ENCODE measurements at places on chromosomes 4 and X. TPM values are rescaled to one million over a fixed set of nuclear protein-coding genes. Genes with fewer than 3 reads are reported as not detected.

GRCh38 chr4:1021386-1022050, 10.1 kb downstream of the FGFRL1 start:
- DNase-seq = peak; percentile 61

DNA sequence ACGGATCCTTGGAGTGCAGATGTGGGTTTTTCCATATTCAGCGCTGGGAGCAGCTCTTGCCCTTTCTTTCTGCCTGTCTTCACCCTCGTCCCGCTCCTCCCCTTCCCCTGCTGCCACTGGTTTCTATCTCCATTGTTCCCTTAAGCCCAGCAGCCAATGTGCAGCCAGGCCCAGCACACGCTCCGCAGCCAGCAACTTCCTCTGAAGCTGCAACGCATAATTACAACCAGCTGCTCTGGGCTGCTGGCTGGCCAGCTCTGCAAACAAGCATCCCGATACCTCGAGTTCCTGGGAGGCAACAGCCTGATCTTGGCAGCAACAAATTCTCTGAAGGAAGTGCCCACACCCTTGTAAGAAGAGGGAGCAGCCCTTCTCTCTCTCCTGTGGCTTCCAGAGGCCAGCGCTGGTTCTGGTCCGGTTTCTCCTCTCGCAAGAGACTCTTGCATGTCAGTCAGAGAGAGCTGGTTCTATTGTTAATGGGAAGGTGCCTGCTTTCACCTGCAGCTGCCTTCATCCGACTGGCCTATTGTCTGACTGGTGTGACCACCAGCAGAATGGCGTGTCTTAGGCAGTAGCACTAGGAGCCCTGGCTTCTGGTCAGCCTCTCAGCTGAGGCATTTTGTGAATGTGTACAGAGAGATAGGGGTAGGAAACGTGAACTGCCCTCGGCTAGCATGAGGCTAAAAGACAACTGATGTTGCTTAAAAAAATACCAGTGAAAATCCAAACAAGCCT, 83.8 kb upstream of the MAML3 start:
- DNase-seq = peak; percentile 27

DNA sequence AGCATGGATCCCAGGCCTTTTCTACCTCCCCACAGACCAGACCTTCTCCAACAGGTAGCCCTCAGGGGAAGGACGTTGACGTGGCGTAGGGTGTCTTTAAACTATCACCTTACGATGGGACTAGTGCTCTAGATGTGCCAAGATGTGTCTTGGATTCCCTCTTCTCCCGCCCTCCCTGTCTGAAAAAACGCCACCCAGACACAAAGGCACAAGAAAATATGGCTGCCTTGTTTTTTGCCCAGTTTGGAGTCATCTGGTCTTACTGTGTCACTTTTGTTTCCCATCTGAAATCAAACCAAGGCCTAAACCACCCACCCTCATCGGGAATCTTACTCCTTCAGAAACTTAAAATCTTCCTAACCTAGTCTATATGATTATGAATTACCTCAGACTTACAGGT, 235.4 kb downstream of the OR13H1 start:
- no peak for DNase-seq

DNA sequence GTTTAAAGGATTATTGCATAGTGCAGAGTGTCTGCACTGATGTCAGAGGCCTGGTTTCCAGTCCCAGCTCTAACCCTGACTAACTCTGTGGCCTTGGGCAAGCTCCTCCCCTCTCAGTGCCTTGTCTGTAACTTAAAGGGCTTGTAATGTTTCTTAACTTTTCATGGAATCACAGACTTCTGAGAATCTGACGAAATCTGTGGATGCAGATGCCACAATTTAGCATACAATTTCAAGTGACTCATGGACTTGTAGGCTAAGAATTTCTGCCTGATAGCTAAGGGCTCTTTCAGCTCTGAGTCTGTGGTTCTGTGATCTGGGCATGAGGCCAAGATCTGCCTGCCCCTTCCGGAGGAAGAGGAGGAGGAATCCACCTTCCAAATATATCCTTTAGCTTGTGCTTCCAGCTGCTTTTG, 236.9 kb downstream of the AR start:
- DNase-seq = peak; percentile 96

- DNase-seq = no peak
These were observed 13.7 kb upstream of the ZBTB33 start for GRCh38 chrX:120236687-120237479.

- peak; percentile 23 for DNase-seq
These were observed 12.9 kb upstream of the WDR19 start for GRCh38 chr4:39169426-39169825.

Gene OPN1MW2
- not detected for total RNA-seq

- DNase-seq = no peak
These were observed 407.1 kb downstream of the ADAM29 start for GRCh38 chr4:175325230-175325629.

Gene ADGRG2
- 0.11 TPM for total RNA-seq

Gene STK26
- total RNA-seq = 4.4 TPM

Gene IL13RA2
- total RNA-seq = not detected

GRCh38 chr4:32987111-32987510, 2266.9 kb downstream of the PCDH7 start:
- no peak for DNase-seq

Gene SMC1A
- 35.7 TPM for total RNA-seq

DNA sequence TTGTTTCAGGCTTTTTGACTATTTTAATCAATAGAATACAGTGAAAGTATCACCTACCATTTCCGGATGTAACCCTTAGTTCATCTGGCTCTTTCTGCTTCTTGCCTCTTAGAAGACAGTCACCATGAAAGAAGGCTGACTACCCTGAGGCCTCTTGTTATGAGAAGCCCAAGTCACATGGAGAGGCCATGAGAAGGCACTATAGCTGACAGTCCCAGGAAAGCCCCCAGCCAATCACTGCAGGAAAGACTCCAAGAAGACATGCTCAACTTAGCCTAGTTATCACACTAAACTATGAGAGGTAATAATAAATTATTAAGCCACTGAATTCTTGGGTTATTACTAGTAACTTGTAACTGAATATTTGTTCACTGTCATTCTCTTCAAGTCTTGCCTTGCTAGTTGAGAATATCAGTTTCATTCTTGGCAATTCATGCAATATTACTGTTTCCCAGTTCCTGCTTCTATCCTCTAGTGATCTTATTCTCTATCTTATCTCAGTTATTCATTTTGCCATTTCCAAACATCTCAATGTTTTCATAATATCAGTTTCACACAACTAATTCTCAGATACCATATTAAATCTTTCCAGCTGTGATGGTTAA, 57.1 kb upstream of the GUCY1A1 start:
- no peak for DNase-seq

Measured in LHCN-M2 (cell line).